ENCODE measurements at places on chromosomes 2 and 18. TPM values are rescaled to one million over a fixed set of nuclear protein-coding genes. Genes with fewer than 3 reads are reported as not detected.

RBM44 gene
- total RNA-seq: 0.72 TPM

ARHGEF4 gene
- 3.6 TPM for total RNA-seq

- H3K27ac ChIP-seq: no peak overlapping the region
- H3K27me3 ChIP-seq: no peaks in the 10 kb centered on the region
These were observed 13.2 kb upstream of the SEH1L start for GRCh38 chr18:12934454-12935071.

DNA sequence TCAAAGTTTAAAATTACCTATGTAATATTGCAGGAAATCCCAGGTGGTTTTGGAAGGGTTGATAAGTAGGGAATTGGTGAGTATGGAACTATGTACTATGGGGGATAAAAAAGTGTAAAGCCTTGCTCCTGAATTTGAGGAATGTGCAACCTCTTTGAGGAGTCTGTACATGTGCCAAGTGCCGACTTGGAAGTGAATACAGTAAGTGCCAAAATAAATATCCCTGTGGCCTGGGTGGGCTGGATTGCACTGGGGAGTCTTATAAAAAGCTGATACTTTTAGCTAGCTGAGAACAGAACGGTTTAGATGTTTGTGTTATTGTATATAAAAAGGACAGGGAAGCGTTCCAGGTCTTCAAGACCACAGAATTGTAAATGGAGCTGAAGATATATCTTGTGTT, 317.1 kb upstream of the LRRTM1 start:
- DNase-seq: peak; percentile 30
- H3K27me3 ChIP-seq: no peaks in the 10 kb centered on the region

DNA sequence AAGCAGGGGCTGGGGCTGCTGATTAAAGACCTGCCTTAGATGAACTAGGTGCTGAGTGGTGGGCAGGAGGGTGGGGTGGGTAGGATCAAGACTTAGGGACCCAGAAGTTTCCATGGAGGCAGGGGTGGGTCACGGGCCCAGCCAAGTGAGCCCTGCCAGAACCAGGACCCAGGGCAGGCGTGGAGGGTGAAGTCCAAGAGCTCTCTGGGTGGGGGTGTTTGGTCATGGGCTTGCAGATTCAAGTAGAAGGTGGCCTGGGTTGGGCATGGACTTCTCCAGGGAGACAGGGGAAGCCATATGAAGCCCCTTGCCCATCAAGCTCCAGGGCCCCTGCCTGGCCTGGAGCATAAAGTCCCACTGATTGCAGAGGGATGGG, 168.8 kb downstream of the SMAD7 start:
- peaks cover 56% of the 10 kb centered on the region for H3K4me1 ChIP-seq
- H3K4me3 ChIP-seq: no peak overlapping the region
- peaks cover 20% of the 10 kb centered on the region for H3K36me3 ChIP-seq
- H3K27ac ChIP-seq: peak overlapping the region; percentile 85
- H3K27me3 ChIP-seq: no peaks in the 10 kb centered on the region

DNA sequence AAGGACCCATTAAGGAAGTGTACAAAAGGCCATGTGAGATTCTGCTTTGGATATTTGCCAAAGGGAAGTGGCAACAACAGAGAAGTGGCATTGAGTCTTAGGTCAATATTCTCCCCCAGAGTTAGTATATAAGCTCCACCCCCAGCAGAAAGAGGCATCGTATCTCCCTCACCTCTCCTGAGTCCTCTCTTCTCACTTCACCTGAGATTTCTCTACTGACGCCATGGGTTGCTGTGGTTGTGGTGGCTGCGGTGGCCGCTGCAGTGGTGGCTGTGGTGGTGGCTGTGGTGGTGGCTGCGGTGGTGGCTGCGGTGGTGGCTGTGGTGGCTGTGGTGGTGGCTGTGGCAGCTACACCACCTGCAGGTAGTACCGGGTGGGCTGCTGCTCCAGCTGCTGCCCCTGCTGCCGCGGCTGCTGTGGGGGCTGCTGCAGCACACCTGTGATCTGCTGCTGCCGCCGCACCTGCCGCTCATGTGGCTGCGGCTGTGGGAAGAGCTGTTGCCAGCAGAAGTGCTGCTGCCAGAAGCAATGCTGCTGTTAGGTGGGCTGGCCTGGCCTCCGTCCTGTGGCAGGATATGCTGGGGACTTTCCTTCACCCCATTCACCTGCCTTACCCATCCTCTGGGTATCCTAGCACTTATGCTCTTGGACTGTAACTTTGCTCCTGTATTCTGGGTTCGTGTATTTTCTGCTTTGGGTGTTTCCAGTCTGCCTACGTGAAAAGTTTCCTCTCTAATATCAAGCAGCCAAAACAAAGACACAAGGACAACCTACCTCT, 5.9 kb downstream of the SCYGR3 start:
- H3K36me3 ChIP-seq: no peaks in the 10 kb centered on the region
- no peaks in the 10 kb centered on the region for H3K4me1 ChIP-seq
- DNase-seq: no peak
- no peak overlapping the region for H3K4me3 ChIP-seq
- no peaks in the 10 kb centered on the region for H3K27me3 ChIP-seq

GRCh38 chr2:174662859-174663258, 65.3 kb upstream of the WIPF1 start:
- DNase-seq: no peak
- H3K36me3 ChIP-seq: peaks cover 5% of the 10 kb centered on the region
- no peak overlapping the region for H3K4me3 ChIP-seq
- H3K27ac ChIP-seq: peak overlapping the region; percentile 89
- no peaks in the 10 kb centered on the region for H3K27me3 ChIP-seq

CCDC148 gene
- total RNA-seq: 1.8 TPM

Data from osteoblast (primary cell).